ENCODE measurements at places on chromosomes 5 and 9. TPM values are rescaled to one million over a fixed set of nuclear protein-coding genes. Genes with fewer than 3 reads are reported as not detected.

The GNAQ gene
- total RNA-seq = 42.4 TPM

The RANBP3L gene
- total RNA-seq = 0.07 TPM

The BAG1 gene
- total RNA-seq = 15.5 TPM

The CEL gene
- 0.20 TPM for total RNA-seq

The ABO gene
- not detected for total RNA-seq

The ADAMTSL1 gene
- 128 TPM for total RNA-seq

The BTNL3 gene
- not detected for total RNA-seq

The PCDHB4 gene
- total RNA-seq = 0.20 TPM

The POC5 gene
- 7.0 TPM for total RNA-seq

The IFNA2 gene
- total RNA-seq = not detected

The BHMT2 gene
- 6.4 TPM for total RNA-seq

The DOK3 gene
- total RNA-seq = 6.7 TPM

The ISL1 gene
- 0.20 TPM for total RNA-seq

The C9orf43 gene
- 0.13 TPM for total RNA-seq

The TESK1 gene
- 16.1 TPM for total RNA-seq

The FCN2 gene
- total RNA-seq = not detected

The PHF24 gene
- 0.10 TPM for total RNA-seq

The RNF180 gene
- 7.6 TPM for total RNA-seq

The BARHL1 gene
- total RNA-seq = not detected

The FOXD4L6 gene
- 0.17 TPM for total RNA-seq

The RETREG1 gene
- 2.4 TPM for total RNA-seq

The PCA3 gene
- 0.07 TPM for total RNA-seq

The LHX6 gene
- not detected for total RNA-seq

The DMRT1 gene
- not detected for total RNA-seq

The CAMK2A gene
- 0.10 TPM for total RNA-seq

The PDE6A gene
- total RNA-seq = not detected

The MAMDC2 gene
- 4.7 TPM for total RNA-seq

The SLC12A7 gene
- 20.9 TPM for total RNA-seq

The PCDHB15 gene
- total RNA-seq = 0.91 TPM

The ADRA1B gene
- total RNA-seq = 0.26 TPM
